Lung microvascular endothelial cell (primary cell): ENCODE measurements at places on chromosomes 4 and X. TPM values are rescaled to one million over a fixed set of nuclear protein-coding genes. Genes with fewer than 3 reads are reported as not detected.

DNA sequence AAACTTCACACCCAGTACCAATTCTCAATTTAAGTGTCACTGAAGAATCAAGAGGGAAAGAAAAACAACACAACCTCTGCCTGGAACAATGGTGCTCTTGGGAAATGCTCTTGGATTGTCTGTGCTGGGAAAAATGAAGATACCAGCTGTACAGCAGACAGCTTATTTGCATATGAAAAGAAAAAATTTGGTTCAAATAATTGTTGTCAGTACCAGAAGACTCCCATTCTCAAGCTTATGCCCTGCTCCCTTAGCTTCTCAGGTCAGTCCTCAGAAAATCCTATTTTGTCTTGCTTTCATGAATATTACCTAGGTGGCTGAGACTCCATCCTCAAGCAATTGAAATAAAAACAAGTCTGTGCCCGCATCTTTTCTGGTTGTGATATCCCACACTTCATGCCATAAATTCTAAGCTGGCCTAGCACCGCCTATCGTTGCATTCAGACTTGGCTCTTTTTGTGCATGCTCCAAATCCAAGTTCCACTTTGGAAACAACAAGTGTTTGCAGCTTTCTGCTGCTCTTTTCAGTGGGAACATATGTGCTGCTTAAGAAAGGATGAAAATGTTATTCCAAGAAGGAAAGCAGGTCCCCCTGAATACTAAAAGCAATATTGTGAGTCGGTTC is 431.6 kb downstream of the INPP4B start:
- no peak for DNase-seq

DNA sequence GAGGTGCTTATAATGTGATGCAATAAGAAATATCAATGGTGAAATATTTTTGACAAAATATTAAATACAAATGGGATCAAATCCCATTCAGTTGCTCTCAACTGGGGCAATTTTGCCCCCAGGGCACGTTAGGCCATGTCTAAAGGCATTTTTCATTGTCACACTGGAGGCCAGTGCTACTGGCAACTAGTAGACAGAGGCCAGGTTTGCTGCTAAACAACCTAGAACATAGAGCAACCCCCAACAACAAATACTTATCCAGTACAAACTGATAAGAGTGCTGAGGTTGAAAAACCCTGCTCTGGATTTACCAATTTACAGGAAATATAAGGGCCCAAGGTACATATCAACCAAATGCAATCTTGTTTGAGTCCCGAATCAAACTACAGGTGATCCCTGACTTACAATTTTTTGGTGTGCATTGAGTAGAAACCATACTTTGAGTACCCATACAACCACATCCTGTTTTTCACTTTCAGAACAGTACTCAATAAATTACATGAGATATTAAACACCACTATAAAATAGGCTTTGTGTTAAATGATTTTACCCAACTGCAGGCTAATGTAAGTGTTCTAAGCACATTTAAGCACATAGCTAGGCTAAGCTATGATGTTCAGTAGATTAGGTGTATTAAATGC is 237.5 kb downstream of the HNRNPD start:
- no peak for DNase-seq

GRCh38 chr4:152699313-152699712 is 19.5 kb upstream of the TMEM154 start:
- DNase-seq = no peak

- DNase-seq = peak; percentile 71
These were observed 4.6 kb downstream of the MAGIX start for GRCh38 chrX:49166914-49167739.

GRCh38 chr4:149409146-149409545 is 406.5 kb downstream of the IQCM start:
- peak; percentile 24 for DNase-seq

- peak; percentile 15 for DNase-seq
These were observed 187.3 kb upstream of the CXCL13 start for GRCh38 chr4:77418333-77418732.

GRCh38 chr4:118842055-118842454 is 6.1 kb upstream of the SEC24D start:
- peak; percentile 24 for DNase-seq

- no peak for DNase-seq
These were observed 23.4 kb downstream of the WDR1 start for GRCh38 chr4:10093271-10093621.

DNA sequence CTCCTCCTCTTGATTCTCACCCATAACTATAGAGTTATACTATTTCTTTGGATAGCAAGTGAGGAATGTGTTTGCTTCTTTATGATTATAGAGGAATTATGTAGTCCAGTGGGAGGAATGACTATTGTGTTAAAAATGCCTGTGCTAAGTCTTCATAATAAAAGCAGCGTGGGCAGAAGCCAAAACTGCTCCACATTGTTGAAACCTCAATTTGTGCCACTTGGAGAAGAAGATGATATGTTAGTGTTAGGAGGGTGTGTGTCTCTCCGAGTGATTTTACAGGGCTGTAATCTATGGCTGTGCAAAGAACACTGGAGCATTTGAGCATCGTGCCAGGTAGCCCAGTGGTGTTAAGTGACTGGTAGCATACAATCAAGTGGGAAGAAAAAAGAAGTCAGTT is 74.3 kb downstream of the FRAS1 start:
- no peak for DNase-seq

DNA sequence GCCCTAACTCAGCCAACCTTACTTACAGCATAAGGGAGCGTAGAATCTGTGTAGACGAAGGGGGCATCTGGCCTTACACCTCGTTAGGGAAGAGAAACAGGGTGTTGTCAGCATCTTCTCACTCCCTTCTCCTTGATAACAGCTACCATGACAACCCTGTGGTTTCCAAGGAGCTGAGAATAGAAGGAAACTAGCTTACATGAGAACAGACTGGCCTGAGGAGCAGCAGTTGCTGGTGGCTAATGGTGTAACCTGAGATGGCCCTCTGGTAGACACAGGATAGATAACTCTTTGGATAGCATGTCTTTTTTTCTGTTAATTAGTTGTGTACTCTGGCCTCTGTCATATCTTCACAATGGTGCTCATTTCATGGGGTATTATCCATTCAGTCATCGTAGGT is 14.6 kb downstream of the PLP1 start:
- no peak for DNase-seq

GRCh38 chr4:122695226-122695625 is 37.3 kb upstream of the BBS12 start:
- no peak for DNase-seq

DNA sequence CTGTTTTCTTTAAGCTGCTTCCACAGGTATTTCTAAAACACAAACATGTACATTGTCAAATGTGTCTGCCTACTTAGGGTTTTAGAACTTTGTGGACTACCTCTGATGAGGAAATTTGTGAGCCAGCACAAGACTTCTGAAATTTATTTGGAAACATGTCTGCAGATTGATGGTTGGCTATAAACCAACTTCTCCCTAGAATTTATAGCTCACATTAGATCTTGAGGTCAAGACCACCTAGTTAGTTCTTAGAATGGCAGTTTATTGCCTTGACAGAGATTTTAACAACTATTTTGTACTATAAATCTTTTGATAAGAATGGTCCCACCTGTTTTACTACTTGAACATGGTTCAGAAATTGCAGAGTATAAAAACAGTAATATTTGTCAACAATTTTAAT is 72.7 kb upstream of the AADAT start:
- DNase-seq = no peak

GRCh38 chr4:88012647-88013046 is 5.2 kb downstream of the PKD2 start:
- DNase-seq = no peak

GRCh38 chr4:1504595-1505500 is 98.6 kb upstream of the NKX1-1 start:
- no peak for DNase-seq

GRCh38 chr4:184143770-184144564 is 73.7 kb downstream of the ENPP6 start:
- no peak for DNase-seq

DNA sequence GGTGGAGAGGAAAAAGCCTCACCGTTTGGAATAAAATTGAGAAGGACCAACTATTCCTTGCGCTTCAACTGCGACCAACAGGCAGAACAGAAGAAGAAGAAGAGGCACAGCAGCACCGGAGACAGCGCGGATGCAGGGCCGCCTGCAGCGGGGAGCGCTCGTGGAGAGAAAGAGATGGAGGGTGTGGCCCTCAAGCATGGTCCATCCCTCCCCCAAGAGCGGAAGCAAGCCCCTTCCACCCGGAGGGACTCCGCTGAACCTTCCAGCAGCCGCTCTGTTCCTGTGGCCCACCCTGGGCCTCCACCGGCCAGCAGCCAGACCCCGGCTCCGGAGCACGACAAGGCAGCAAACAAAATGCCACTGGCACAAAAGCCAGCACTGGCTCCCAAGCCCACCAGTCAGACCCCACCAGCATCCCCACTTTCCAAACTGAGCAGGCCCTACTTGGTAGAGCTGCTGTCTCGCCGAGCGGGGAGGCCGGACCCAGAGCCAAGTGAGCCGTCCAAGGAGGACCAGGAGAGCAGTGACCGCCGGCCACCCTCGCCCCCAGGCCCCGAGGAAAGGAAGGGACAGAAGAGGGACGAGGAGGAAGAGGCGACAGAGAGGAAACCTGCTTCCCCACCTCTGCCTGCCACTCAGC is 71.2 kb downstream of the AASDH start:
- DNase-seq = no peak

DNA sequence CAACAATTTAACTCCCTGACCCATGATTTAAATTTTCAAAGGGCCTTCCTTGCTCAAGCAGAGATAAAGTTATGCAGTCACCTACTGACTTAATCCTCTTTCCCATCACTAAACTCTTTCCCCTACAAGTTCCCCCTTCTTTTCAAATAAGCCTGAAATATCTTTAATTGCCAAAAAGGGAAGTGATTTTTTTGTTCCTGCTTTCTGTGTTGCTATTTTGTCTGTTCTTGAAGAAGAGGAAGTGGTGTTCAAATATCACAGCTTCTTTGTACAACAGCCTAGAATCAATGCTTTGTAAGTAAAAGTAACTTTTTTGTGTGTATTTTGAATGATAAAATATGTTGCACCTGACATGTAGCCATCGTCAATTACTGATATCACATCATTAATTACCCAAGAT is 595.9 kb downstream of the CENPC start:
- DNase-seq = no peak

GRCh38 chr4:77177199-77177598 is 20.2 kb downstream of the CCNG2 start:
- no peak for DNase-seq

DNA sequence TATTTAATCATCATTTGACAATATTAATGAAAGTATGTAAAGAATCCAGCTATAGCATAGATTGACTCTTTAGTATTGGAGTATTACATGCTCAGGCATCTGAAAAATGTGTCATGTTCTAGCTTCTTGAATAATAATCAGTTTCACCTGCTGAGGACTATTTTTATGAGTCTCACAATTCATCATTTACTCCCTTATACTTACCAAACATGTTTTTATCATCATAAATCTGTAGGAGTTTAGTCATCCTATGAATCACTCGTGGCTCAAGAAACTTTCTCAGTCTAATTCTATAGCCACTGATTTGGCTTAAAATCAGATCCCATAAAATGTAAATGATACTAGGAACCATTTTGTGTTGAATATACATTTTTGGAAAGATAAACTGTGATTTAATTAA is 1616.1 kb downstream of the C4orf33 start:
- DNase-seq = no peak

XAGE3 gene
- not detected in 2 replicates for total RNA-seq

DOCK11 gene
- 0.20 and 0.22 TPM in 2 replicates for total RNA-seq

MSANTD1 gene
- under 0.01 and 0.40 TPM in 2 replicates for total RNA-seq

SH3RF1 gene
- 4.8 and 7.3 TPM in 2 replicates for total RNA-seq

SMPX gene
- total RNA-seq = not detected in 2 replicates

GLOD5 gene
- not detected in 2 replicates for total RNA-seq

MFAP3L gene
- 5.4 and 34.1 TPM in 2 replicates for total RNA-seq

PAGE1 gene
- not detected in 2 replicates for total RNA-seq

WDR17 gene
- total RNA-seq = under 0.01 and 0.22 TPM in 2 replicates

SPARCL1 gene
- 1.1 and 4.2 TPM in 2 replicates for total RNA-seq
